ENCODE measurements at places on chromosomes 5 and 9.

DNA sequence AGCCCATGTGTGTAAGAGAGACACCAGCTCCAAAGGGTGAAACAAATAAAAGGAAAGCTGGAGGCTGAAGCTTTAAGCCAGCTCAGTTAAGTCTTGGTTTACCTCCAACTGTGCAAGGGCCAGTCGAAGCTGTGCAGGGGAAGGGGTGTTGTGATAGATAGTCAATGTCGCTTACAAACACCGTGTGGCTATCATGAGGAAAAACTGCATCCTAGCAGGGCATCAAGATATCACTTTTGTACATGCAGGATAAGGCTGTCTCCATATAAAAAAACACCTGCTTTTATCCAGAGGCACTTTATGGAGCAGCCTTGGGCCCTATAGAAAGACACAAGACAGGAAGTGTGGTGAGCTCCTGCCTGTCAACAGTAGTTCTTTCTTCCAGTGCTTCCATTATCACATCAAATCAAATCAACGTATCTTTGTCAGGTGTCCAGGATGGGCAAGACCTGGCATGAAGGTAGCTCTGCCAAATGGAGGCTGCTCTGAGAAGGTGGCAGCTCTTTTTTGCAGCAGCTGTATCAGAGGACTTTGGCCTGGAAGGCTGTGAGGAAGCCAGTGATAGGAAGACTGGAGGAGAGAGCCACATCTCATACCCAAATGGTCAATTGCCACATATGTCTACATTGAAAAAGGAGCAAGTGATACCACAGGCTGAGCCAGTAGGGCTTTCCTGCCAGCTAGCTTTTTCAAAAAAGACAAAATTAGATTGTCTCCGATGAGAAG is 29.3 kb upstream of the SELENOP start:
- DNase-seq, result no peak

- DNase-seq, result no peak
These were observed 89.6 kb upstream of the TBC1D2 start for GRCh38 chr9:98345011-98345410.

GRCh38 chr9:18979367-18979766 is 53.6 kb downstream of the SAXO1 start:
- DNase-seq, result no peak

- DNase-seq, result no peak
These were observed 6.9 kb upstream of the EXOC3 start for GRCh38 chr5:435961-436640.

- DNase-seq, result no peak
These were observed 56.3 kb upstream of the EXOC3 start for GRCh38 chr5:386432-387341.

GRCh38 chr9:85114799-85115198 is 445.3 kb downstream of the NTRK2 start:
- DNase-seq, result no peak
